ENCODE measurements at places on chromosomes 7 and 10.
A peak's percentile ranks its signal among the peaks of the same experiment; 100 is the strongest.

- DNase-seq, result no peak
Observed at GRCh38 chr7:449324-450019, 70.2 kb downstream of the PDGFA start.

- DNase-seq, result no peak
Observed at GRCh38 chr10:12098966-12099365, 30.2 kb downstream of the DHTKD1 start.

DNA sequence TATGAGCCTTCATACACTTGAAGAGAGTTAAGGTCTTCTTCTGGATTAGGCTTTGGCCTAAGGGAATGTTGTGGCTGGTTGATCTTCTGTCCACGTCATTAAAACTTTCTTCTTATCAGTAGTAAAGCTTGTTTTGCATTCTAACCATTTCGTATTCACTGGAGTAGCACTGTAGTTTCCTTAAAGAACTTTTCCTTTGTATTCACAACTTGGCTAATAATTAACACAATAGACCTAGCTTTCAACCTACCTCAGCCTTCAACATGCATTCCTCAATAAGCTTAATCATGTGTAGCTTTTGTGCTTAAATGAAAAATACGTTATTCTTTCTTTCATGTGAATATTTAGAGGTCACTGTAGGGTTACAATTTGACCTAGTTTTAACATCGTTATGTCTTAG is 42.8 kb downstream of the AKR1C8 start:
- DNase-seq, result no peak

GRCh38 chr7:147903536-147904218 is 686.9 kb upstream of the C7orf33 start:
- DNase-seq, result no peak

DNA sequence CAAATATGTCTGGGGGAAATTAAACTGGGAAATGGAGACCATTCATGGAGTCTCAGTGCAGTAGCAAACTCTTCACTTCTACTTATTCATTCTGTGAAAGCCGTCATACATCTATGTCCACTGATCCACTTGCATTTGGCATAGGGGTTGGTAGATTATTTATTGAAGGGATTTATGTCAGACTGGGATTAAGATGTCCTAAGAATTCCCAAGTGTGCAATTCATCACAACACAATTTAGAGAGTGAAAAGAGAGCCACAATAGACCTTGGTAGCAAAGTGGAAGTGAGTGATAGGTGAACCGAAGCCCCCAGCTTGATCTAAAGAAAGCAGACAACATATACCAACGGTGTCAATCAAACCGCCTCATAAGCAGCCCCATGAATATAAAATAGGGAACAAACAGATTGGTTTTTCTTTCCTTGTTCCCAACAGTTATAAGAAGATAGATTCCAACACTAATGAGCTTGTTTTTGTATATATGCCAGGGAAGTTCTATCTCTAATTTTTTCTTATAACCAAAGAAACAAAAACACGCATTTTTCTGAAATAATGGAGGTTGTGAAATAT is 234.3 kb downstream of the CACNA2D1 start:
- no peak for DNase-seq

- no peak for DNase-seq
Observed at GRCh38 chr7:24328050-24328449, 44.1 kb downstream of the NPY start.

DNA sequence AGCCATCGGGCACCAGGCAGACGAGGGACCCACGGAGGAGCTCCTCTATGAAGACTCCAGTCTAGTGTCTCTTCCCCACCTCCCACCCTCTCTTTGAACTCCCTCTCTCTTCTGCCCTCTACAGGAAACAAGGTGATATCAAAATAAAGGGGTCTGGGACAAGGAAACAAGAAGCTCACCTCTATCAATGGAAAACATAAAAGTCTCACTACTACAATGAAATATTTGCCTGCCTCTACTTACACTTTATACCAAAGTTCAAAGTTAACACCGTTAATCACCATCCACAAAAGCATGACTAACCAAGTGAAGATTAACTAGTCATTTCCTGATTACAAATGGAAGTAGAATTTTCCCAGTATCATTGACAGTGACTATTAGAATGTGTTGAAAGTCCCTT is 82.2 kb downstream of the PARD3 start:
- no peak for DNase-seq

GRCh38 chr10:7408291-7409044 is 2.4 kb downstream of the SFMBT2 start:
- DNase-seq, result peak; percentile 48

All from activated CD4-positive, alpha-beta T cell treated with anti-CD3 and anti-CD28 coated beads, Interleukin-2, amount 10 ng/mL, durations not matched to agents 7 days and 5 days (primary cell).